ENCODE measurements at places on chromosomes 2 and 18.

DNA sequence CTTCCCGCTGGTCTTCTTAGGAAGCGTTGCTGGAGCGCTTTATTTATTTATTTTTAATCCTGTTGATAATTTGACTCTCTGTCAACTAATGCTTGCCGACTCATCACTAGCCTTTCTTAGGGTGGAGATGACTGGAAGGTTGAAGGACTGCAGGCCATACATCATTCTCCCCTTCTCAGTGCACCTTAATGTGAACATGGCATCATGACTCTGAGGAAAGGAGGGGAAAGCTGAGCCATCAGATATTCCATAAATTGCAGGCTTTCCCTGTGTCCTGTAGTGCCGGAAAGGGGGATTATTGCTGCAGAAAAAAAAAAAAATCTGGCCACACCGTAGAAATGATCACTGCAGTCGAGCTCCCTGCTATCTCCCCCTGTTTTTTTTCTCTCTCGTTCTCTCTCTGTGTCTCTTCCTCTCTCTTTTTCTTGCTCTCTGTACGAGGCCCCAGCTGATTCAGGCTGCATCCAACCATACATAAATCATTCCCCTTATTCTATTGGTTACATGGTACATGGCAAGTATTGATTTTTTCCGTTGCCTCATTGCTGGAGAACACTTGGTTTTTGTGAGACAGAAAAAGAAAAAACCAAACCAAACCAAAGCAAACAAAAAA lies 125.8 kb upstream of the EFEMP1 start:
- no peaks in the 10 kb centered on the region for H3K4me1 ChIP-seq
- H3K4me3 ChIP-seq, result no peak overlapping the region
- H3K36me3 ChIP-seq, result no peaks in the 10 kb centered on the region
- H3K27me3 ChIP-seq, result peaks cover 3% of the 10 kb centered on the region

DNA sequence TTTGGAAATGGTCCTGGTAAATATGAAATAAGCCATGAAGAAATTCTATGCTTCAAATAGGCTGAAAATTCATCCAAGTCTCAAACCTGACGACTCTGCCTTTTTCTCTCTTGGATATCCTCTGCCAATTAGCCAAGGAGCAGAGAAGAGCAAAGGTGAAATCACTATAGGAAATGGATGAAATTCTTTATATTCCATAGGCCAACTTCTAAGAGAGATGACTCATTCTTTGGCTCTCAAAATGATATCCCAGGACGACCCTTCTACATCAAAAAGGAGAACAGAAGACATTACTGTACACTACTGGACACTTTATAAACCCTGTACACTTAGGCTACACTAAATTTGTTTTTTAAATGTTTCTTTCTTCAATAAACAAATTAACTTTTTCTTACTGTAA lies 22.7 kb downstream of the PDE1A start:
- no peaks in the 10 kb centered on the region for H3K4me1 ChIP-seq
- H3K27me3 ChIP-seq, result no peaks in the 10 kb centered on the region
- DNase-seq, result no peak
- H3K27ac ChIP-seq, result no peak overlapping the region

DNA sequence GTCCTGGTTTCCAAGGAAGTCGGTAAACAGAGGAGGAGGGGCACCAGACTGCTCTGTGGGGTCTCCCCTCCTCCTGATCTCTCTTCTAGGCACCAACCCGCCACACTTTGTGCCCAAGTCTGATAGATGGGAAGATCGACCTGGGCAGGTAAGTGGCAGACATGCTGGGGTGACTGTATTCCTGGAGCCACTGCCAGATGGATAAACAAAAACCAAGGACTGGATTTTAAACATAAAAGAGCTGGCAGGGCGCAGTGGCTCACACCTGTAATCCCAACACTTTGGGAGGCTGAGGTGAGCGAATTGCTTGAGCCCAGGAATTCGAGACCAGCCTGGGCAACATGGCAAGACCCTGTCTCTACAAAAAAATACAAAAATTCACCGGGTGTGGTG lies 181.2 kb downstream of the ANAPC1 start:
- H3K4me1 ChIP-seq, result peaks cover 8% of the 10 kb centered on the region
- H3K27me3 ChIP-seq, result peaks cover 3% of the 10 kb centered on the region
- H3K36me3 ChIP-seq, result no peaks in the 10 kb centered on the region
- DNase-seq, result no peak
- H3K4me3 ChIP-seq, result no peak overlapping the region

DNA sequence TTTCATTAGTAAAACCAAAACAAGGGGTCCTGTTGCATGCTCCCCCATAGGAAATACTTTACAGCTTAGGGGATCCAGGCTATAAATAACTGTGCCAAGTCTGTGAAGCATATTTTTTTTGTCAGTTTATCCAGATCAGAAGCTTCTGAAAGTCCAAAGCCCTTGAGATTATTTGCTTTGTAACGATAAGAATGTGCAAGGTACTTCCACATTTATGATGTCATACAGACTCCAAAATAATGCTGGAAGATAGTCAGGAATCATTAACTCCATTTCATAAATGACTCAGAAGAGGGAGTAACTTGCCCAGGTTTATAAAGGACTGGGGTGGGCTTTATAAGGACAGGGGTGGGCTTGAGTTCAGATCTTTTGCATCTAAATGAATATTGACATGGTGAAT lies 29.3 kb downstream of the RDH14 start:
- no peaks in the 10 kb centered on the region for H3K36me3 ChIP-seq
- no peaks in the 10 kb centered on the region for H3K4me1 ChIP-seq
- H3K4me3 ChIP-seq, result no peak overlapping the region
- H3K27me3 ChIP-seq, result peaks cover 13% of the 10 kb centered on the region

DNA sequence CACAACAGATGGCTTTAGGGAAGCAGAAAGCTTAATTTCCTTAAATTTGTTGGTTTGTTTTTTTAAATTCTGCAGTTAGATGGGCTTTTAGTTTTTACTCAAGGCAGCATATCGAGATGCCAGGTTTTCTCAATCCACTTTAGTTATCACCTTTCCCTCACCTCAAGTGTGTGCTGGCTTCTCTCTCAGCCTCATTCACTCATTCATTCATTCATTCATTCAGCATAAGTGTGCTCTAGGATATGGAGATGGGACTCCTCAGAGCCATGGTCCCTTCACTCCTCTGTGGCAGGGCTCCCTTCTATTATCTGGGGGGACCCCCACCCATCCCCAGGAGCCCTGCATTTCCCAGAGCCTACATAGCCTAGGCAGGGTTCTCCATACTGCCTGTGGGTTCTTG lies 19.0 kb downstream of the VIL1 start:
- no peak for DNase-seq
- H3K27me3 ChIP-seq, result no peaks in the 10 kb centered on the region

DNA sequence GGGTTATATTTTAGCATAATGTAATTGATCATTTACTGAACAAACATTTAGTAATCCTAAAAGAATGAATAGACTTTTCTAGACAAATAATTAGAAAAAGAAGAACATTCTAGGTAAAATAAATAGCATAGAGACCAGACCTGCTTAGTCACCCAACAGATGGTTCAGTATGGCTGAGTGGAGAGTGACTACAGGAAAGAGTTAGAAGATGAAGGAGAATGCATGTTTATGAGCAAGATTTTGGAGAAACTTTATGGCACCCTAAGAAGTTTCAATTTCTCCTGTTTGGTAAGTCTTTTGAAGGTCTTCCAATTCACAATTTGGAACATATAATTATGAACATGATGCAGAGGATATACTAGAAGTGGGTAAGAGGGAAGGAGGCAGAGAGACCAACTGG lies 32.9 kb downstream of the FAP start:
- no peak overlapping the region for H3K4me3 ChIP-seq
- no peaks in the 10 kb centered on the region for H3K4me1 ChIP-seq
- no peaks in the 10 kb centered on the region for H3K36me3 ChIP-seq
- DNase-seq, result no peak
- no peaks in the 10 kb centered on the region for H3K27me3 ChIP-seq

Data from naive thymus-derived CD8-positive, alpha-beta T cell (primary cell).